NCI-H748 treated with DMSO at 0.1 percent for 48 hours (cell line): ENCODE measurements at places on chromosomes 5 and 9.

DNA sequence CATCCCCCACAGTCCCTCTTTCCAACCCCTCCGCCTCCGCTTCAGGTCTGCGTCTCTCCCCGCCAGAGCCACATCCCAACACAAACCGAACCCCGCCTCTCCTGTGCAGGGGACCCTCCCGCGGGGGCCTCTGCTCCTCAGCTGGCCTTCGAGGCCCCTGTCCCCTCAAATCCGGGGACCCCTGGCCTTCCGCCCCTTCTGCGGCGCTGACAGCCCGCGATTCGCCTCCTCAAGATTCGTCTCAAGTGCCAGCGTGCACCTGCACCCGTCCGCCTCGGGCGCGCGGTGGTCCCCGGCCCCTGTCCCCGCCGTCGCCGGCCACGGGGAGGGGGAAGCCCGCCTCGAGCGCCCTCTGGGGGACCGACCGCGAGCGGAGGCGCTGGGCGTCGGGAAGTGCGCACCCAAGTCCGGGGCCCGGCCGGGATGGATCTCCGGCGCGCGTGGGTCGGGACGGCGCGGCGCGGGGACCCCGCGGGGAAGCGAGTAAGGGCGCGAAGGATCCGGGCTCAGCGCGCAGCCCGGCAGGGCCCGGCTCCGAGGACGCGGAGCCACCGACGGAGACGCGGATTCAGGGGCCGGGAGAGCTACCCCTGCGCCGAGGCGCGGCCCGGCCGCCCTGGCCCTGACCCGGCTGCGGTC is 623 bp downstream of the FLT4 start:
- DNase-seq: no peak

DNA sequence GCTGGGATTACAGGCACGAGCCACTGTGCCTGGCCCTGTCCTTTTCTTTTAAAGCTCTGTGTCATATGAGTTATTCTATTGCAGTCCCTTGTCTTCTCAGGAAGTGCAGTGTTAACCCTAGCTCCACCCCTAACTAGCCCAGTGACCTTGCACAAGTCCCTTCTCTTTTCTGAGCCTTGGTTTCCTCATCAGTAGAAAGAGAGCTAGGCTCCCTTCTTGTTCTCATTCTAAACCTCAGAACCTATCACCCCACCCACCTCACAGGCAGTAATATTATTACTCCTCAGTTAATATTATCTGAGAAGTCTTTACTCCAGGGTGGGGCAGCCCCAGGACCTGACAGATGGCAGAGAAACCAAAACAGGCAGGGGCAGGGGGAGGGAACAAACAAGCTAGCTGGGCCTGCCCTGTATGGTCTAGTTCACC is 7.2 kb downstream of the CYFIP2 start:
- no peak for DNase-seq

GRCh38 chr5:133799571-133800237 is 168.7 kb downstream of the C5orf15 start:
- no peak for DNase-seq

DNA sequence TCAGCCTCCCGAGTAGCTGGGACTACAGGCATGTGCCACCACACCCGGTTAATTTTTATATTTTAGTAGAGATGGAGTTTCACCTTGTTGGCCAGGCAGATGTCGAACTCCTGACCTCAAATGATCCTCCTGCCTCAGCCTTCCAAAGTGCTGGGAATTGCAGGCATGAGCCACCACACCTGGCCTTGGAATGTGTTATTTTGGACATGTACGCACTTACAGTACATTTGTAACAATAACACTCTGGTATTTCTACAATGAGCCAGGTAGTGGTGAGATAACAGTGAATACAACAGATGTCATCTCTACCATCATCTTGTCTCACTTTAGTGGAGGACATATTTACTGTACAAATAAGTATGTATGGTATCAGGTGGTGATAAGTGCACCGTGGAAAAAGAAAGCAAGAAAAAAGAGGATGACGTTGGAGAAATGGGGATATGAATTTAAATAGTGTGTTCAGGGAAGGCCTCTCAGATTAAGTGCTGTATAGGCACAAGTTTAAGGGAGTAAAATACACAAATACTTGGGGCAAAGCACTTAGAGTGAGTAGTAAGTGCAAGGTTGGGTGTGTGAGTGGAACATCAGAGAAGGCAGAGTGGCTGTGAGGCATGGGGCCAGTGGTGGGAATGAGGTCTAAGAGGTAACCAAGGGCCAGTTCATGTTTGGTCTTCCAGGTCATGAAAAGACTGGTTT is 100.1 kb downstream of the CDC42SE2 start:
- DNase-seq: no peak

- DNase-seq: no peak
These were observed 38.5 kb downstream of the SLC22A5 start for GRCh38 chr5:132407970-132408369.

- no peak for DNase-seq
These were observed 93.4 kb upstream of the CDH6 start for GRCh38 chr5:31100047-31100575.

DNA sequence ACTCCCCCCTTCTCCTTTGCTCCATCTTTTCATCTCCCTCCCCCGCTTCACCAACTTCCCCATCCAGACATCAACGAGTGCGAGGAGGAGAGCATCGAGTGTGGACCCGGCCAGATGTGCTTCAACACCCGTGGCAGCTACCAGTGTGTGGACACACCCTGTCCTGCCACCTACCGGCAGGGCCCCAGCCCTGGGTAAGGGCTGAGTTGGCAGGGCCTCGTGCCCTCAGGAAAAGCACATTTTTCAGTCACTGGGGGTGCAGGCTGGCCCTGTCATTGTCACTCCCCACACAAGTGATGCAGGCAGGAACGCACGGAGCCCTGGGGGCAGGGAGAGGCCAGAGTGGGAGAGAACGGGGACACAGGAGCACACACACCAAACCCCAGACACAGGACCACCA is 12.4 kb upstream of the ASS1 start:
- DNase-seq: no peak

- no peak for DNase-seq
These were observed 252.8 kb downstream of the PSAT1 start for GRCh38 chr9:78549711-78550110.

- DNase-seq: no peak
These were observed 3.3 kb downstream of the SLC46A2 start for GRCh38 chr9:112887381-112887780.

DNA sequence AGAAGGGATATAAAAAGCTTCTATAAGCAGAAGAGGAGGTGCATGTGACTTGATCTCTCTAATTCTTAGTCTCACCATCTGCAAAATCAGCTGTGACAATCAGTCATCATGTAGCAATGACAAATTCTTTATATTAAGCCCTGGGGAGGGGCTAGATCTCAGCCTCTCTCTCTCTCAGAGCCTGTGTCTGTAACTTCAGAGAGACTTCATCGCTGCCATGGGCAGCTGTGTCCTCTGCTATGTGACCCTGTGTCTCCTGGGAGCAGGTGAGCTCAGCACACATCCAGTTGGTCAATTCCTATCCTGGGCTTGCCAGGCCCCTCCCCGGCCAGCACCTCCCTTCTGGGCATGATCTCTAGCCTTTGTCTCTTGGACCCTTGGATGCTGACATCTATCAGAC is 109.6 kb downstream of the ANKRD18B start:
- no peak for DNase-seq

DNA sequence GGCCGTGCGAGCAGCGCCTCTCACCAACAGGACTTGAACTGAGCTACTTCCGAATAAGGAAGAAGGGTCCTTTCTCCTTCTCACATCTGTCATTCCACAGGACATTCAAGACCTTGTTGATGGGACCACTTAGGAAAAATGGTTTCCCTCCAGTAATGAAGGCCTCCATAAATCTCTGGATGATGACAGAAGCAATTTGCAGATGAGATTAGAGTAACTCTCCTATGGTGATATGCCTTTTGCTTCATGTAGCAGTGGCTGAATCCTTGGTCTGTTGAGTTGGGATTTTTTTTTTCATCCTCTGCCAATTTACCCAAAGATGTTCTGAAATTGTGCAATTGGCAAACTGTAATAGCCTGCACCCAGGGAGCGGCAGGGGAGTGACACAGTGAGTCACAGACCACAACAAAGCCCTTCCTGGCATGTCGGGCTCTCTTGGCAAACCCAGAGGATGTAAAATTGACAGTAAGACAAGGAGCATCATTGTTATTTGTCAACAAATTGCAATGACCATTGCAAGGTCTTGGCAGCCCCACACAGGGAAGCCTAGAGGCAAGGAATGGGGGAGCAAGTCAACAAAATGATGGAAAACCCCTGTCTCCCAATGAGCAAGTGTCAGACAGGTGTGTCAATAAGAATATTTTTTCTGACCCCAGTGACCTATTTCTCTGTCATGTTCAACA is 275.9 kb downstream of the ACTL7B start:
- no peak for DNase-seq

- DNase-seq: no peak
These were observed 5.5 kb downstream of the ARHGEF28 start for GRCh38 chr5:73631500-73631899.

DNA sequence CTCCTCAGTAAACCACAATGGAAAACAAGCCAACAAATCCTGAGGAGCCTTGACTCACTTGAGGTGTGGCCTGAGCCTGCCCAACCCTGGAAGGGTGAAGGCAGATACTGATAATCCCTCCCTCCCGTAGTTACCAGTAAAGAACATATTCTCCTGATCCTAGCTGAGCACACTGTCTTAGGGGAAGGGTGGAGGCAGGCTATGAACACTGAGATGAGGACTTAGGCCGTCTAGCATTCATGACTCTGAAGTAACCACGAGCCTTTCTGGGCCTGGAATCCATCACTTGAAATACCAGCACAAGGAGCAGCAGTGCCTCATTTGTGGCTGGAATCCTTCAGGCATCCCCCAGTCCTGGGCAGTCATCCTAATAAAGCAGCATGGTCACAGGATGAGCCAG is 124.5 kb upstream of the PRLR start:
- DNase-seq: no peak

GRCh38 chr9:114621975-114622609 is 11.0 kb downstream of the TMEM268 start:
- DNase-seq: no peak

DNA sequence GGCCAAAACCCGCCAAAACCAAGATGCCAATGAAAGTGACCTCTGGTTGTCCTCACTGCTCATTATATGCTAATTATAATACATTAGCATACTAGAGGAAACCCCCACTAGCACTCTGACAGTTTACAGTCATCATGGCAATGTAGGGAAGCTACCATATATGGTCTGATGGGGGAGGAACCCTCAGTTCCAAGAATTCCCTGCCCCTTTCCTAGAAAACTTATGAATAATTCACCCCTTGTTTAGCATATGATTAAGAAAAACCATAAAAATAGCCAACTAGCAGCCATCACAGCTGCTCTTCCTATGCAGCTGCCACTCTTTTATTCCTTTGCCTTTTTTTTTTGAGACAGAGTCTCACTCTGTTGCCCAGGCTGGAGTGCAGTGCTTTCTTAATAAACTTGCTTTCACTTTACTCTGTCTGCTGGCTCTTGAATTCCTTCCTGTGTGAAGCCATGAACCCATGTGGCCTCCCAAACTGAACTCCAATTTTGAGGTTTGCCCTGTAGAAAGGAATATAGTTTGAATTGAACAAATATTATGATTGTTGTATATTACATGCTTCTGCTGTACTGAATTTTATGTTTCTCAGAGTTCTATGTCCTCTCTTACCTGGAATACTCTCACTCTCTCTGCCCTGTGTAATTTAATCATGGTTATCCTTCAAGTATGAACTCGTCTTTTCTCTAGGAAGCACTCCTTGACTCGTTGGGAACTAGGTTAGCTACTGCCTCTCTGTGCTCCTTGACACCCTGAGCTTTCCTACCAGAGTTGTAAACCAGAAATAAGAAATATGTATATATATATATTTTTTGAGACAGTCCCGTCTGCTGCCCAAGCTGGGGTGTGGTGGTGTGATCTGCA is 59.8 kb downstream of the KIAA1958 start:
- no peak for DNase-seq

DNA sequence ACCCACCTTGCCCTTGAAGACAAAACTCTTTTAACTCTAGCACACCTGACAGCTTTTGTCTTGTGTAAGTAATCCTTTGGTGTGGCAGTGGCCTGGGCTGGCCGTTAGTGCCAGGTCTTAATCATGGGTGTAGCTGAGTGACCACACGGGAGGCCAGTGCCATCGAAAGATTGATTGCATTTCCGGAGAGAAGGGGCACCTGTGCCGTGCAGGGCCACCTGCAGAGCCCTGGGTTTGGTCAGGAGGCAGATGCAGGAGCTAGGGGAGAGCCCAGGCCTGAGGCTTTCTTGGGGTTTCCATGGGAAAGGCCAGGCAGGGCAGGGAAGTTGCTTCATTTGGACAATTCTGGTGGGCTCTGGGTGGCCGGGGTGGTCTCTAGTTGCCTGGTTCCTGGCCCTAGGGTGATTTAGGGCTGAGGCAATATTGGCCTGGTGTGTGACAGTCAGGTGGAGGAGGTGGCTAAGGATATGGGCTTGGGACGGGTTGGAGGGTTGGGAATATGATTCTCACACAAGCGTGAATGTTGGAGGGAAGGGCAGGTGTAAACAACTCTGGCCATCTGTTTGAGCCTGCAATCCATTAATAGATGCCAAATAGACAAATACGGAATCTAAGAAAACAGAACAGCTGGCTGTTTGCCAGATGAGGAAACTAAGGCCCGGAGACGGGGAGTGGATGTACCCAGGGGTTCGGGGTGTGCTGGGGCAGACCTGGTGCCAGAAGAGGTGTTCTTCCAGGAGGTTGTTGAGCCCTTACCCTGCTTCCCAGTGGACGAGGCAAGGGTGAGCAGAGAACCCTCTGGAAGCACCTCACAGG is 4.6 kb downstream of the DBH start:
- no peak for DNase-seq

DNA sequence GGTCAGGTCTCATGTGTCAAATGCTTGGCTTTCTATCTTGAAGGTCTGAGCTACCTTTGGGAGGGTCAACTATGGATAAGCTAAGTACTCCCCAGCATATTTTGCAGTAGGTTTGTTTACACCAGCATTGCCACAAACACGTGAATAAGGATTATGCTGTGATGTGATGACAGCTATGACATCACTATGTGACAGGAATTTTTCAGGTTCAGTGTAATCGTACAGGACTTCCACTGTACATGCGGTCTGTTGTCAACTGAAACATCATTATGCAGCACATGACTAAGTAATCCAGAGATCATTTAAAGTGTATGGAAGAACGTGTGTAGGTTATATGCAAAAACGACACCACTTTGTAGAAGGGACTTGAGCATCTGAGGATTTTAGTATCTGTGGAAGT is 104.0 kb downstream of the FSTL4 start:
- DNase-seq: no peak

DNA sequence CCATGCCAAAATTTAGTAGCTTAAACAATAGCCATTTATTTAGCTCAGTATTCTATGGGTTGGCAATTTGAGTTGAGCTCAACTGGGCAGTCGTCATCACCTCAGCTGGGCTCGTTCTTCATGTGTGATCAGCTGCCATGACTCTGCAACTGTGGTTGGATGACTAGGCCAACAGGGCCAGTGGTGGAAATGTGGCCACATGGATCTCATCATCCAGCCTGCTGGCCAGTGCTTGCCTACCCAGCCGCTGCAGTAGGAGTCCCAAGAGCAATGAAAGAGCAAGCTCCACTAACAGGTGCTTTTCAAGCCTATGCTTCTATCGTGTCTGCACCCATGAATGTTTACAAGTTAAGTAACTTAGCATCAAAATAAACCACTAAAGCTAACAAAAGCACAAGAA is 158.0 kb downstream of the ATPSCKMT start:
- no peak for DNase-seq

GRCh38 chr5:92070786-92071185 is 687.7 kb upstream of the ARRDC3 start:
- DNase-seq: no peak

GRCh38 chr9:119416793-119417192 is 47.6 kb upstream of the BRINP1 start:
- DNase-seq: no peak
